ENCODE measurements at places on chromosomes 12 and 14.
A peak's percentile ranks its signal among the peaks of the same experiment; 100 is the strongest.

DNA sequence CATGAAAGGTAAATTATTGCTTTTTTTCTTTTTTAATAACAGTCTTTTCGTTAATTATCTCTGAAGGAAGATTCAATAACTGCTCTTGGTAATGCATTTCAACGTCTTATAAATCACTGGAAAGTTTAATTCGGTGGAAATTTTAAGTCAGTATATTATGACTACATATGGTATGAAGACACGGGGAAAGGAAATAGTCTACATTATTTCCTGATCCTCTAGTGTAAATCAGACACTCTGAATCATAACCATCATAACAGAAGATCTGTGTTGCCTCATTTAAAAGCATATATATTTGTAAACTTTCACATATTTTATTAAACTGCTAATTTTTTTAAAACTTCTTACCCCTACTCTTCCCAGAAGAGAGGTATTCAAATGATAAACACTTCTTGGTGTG is 53.7 kb downstream of the EFCAB11 start:
- DNase-seq: no peak

GRCh38 chr14:71143381-71144290 is 236.4 kb downstream of the PCNX1 start:
- no peak for DNase-seq

- DNase-seq: no peak
These were observed 108.7 kb upstream of the NCOR2 start for GRCh38 chr12:124675881-124676713.

DNA sequence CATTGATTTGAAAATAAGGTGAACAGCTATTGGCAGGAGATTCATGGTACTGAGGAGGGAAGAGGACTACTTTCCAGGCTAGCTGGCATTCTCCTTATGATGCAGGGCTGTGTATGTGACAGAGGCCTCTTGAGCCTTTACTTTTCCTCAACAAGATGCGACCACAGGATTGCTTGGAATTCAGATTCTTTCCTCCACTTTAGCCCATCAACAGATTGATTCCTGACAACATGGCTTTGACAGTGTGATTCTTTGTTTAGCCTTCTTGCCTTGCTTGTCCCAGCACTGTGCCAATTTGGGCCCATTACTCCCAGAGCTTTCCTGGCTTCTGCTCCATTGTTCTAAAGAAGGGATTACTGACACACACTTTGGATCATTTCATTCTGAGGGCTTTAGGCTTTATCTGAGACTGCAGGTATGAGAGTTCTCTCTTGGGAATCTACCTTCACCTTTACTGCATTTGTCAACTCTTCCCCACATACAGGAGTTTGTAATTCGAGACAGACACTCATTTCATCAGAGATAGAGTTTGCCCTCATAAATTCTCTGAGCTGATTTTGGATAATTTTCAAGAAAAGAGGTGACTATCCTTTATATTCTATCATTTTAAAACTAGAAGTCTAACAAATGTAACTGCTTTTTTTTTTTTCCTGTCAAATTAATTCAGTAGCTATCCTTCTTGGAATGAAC is 206.4 kb upstream of the GZMB start:
- no peak for DNase-seq

GRCh38 chr12:75489613-75490210 is 9.2 kb downstream of the GLIPR1 start:
- no peak for DNase-seq

DNA sequence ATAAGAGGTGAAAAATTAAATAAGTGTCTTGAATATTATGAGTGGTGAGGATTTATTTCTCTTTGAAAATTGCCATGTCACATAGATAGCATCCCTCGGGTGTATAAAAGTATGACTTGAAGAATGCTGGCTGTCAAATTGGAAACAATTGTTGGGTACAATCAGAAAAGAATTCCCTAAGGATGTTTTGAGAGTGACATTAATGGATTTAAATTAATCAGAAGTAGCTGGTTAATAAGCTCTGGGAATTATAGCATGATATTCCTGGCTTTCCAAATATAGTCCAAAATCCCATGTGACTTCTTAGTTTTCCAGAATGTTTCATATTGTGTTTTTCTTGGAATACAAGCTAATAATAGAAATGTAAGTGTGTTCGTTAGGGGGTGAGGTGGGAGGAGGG is 196.5 kb downstream of the ANO4 start:
- DNase-seq: no peak

- DNase-seq: no peak
These were observed 421.7 kb downstream of the VRK1 start for GRCh38 chr14:97218691-97219430.

GRCh38 chr12:14911131-14911530 is 25.5 kb upstream of the MGP start:
- no peak for DNase-seq

- no peak for DNase-seq
These were observed 38.9 kb downstream of the RASSF8 start for GRCh38 chr12:25997201-25997963.

DNA sequence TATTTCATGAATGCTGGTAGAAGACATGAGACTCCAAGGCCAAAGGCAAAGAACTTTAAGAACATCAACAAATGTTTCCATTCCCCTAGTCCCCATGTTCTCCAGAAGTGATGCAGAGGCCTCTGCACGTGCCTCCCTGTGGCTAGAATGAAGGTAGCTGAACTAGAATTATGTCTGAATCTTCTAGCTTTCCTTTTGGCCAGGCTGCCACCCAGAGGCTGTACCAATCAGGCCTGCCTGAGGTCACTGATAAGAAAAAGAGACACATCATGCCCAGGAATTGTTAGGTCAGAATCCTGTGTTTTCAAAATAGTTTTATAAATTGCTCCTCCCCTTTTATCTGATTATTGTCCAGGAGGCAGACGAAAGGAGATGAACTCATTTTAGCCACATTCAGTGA is 188.0 kb upstream of the SLC16A7 start:
- DNase-seq: no peak

GRCh38 chr12:126506426-126507182 is 1441.4 kb downstream of the AACS start:
- no peak for DNase-seq

DNA sequence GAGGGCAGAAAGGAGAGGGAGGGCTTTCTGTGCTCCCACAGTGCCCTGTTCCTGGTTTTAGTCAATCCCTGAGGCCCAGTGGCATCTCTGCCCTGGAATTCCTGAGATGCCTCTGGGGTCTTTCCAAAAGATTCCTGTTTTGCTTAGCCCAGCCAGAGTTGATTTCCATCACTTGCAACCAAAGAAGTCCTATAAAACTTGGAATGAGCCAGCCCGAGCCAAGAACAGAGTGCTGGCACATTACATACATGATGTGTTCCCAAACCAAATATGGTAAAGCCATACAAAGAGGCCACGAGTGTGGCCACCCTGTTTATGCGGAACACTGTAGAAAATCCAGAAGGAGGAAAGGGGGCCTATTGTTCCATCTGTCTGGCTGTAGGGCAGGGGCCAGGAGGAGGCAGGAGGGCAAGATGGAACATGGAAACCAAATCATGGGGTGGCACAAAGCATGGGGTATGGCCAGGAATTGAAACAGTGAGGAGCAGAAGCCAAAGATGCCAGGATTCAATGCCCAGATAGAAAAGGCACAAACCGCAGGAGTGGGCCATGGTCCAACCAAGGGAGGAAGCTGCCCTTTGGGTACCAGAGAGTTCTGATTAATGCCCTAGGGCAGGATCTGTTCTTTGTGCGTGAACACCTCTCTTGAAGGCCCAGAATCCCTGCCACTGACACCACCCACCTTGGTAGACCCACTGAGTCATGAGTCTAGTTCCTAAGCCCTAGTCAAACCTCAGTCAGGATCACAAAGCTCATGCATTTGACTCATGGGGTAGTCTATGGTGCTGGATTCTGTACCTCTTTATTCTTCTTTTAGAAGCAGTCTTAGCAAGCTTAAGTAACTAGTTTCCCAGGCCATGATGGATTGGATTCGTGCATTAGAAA is 75.2 kb downstream of the LRRC74A start:
- DNase-seq: no peak

GRCh38 chr14:33675415-33676130 is 275.3 kb downstream of the EGLN3 start:
- DNase-seq: no peak

DNA sequence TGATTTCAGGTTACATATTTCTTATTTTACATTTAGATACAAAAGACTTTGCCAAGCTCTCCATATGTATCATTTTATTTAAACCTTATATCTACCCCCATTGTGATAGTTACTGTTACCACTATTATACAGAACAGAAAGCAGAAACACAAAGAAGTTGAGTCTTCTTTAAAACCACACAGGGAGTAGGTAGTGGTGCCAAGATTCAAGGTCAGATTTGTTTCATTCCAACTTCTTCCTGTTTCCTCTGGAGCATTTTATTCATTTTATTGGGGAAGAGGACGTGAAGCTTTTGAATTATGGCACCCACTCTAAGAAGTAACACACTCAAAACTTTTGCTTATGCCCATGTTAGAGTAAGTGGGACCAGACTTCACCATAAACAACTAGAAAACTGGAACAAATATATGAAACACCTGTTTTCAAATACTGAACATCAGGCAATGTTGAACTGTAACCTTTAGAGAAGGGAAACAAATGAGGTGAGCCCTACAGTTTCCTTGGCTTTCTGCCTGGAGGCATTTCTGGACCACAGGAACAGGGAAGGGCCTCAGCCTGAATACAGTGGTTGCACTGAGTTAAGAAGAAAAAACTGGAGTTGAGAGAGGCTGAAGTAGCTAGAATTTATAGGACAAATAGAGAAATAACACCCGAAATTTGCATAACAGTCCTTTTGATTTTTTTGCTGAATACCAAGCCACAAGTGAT is 160.4 kb upstream of the SSTR1 start:
- DNase-seq: no peak

- no peak for DNase-seq
These were observed 170.8 kb upstream of the DYRK2 start for GRCh38 chr12:67477681-67478265.

DNA sequence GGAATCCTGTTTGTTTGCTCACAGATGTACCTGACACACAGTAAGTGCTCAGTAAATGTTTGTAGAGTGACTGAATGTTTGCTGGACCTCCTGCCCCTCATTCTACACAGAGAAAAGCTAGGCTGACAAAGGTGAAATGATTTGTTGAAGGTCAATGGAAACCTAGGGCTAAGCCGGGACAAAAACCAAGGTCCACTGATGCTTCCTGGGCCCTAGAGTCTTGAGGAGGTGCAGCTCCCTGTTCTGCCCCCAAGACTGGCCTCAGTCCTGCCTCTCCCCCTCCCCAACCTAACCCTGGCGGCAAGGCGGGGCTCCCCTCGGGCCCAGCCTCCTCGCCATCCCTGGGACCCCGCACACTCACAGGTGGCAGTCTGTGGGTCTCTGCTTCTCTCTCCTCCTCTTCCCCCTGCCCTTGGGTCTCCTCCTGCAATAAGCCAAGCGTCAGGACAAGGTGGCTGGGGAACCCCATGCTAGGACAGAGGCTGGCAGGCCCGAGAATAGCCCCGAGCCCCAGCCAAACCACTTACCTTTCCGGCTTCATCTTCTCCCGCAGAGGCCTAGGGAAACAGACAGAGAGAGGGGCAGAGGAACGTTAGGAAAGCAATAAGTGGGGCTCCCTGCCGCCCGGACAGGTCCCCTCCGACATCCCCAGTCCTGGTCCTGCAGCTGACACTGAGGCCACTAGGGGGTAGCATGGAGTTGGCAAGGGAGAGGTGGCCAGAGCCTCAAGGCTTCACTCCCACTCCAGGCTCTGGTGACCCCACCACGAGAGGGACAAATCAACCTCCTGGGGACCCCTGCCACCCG is 9.3 kb downstream of the PGF start:
- DNase-seq: peak; percentile 61

- DNase-seq: no peak
These were observed 224.4 kb upstream of the DAAM1 start for GRCh38 chr14:58963873-58964597.

- DNase-seq: no peak
These were observed 517.5 kb downstream of the BCL11B start for GRCh38 chr14:98754343-98755020.

- no peak for DNase-seq
These were observed 28.5 kb downstream of the ACTR6 start for GRCh38 chr12:100229036-100229635.

- no peak for DNase-seq
These were observed 831 bp upstream of the NKX2-1 start for GRCh38 chr14:36520601-36521525.

DNA sequence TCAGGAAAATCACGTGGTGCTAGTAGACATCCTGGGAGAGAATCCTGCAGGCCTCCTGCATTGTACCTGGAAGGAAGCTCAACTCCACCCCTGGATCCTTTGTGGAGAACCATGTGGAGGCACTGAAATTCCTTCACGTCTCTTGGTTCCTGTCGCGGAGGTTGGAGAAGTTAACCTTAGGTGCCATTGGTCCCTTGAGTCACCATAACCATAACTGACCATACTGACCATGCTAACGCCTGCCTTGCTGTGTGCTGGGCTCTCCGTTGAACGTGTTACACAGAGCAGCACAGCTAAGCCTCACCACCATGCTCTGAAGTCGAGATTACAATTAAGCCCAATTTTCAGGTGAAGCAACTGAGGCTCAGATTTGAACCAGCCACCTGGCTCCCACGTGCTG is 18.6 kb downstream of the C14orf132 start:
- no peak for DNase-seq

- DNase-seq: peak; percentile 53
These were observed 2.4 kb downstream of the DHH start for GRCh38 chr12:49092086-49092815.

DNA sequence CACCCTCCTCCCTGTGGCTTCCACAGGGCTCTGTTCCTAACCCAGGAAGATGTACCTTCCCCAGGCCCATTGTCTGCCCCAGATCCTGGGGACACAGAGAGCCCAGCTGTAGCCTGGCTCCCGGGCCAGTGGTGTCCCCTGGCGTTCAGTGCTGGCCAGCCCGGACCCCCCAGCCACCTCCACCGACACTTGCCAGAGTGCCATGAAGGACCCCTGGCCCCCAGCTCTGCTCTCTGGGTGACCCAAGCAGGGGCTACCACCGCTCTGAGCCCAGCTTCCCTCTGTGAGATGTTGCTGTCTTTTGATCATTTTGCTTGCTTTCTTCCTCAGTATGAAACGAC is 6.2 kb downstream of the INF2 start:
- DNase-seq: no peak

DNA sequence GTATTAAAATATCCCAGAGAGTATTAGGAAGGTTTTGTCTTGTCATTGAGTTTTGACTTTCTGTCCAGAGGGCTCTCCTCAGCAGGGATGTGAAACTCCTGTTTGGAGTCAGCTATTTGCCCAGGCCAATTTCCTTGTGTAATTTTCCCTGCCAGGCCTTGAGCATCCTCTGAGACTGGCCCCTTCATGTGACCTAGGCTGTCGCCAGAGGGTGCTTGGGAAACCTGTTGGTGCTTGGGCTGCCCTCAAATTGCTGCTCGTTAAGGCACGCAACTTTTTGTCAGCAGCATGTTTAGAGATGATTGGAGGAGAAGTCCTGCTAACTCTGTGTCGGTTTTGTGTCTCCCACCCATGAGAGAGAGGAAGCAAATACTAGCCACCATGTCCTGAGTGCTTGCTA is 39.1 kb downstream of the IQSEC3 start:
- no peak for DNase-seq

GRCh38 chr12:23533265-23533664 is 416.2 kb downstream of the SOX5 start:
- DNase-seq: no peak

- DNase-seq: no peak
These were observed 153.2 kb downstream of the RASSF9 start for GRCh38 chr12:85683051-85683450.

All from stimulated activated CD4-positive, alpha-beta T cell treated with anti-CD3 and anti-CD28 coated beads, Interleukin-1b, Interleukin-23, amount 100 ng/mL, for 4 hours (primary cell).